ENCODE measurements at places on chromosomes 5 and 9. TPM values are rescaled to one million over a fixed set of nuclear protein-coding genes. Genes with fewer than 3 reads are reported as not detected.
A peak's percentile ranks its signal among the peaks of the same experiment; 100 is the strongest.

Gene PCDHGA2
- polyA plus RNA-seq, result 6.8 TPM

DNA sequence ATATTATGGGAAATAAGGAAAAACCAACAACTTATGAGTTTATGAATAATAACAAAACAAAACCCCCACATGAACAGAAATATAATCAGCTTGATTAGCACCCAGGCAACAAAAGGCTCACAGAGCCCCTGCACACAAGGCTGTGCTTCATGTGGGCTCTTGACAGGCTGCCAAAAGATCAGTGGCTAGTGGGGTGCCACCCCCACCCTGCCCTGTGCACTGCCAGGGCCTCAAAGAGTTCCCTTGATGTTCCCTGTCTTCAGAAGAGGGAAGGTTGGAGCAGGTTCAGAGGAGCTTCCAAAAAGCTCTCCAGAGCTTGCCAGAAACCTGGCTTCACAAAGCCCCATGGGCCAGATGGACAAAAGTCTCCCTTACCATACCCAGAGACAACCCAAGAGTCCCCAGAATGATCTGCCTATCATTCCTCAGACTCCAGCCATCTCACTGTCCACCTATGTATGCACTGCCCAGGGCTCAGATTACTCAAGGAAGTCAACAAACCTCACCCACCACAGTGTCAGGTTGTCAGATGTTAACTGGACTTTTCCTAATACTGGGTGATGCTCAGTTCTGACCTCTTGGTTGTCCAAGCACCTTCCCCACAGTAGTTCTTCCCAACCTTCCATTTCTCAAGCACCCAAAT, 87.5 kb downstream of the SIL1 start:
- no peak for DNase-seq

DNA sequence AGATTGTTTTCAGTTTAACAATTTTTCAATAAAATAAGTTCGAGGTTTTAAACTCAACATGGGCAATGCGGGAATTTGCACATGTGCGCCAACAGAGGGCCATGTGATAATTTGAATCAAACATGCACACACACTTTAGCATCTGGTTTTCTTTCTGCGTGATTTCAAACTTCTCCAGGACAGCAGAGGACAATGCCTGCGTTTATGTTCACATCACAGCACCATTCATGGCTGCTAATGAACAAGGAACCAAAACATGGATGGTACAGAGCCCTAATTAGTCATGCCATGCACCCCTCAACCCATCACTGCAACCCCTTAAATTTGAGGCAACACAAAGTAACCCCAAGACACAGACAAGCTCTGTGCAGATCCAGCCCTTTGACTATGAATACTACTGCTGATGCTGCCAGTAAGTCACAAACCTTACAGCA, 2.8 kb downstream of the SHC3 start:
- DNase-seq, result no peak

Gene BRD3OS
- polyA plus RNA-seq, result 23.5 TPM

- peak; percentile 26 for DNase-seq
Observed at GRCh38 chr9:4927701-4928100, 57.4 kb upstream of the JAK2 start.

Gene PKD2L2
- not detected for polyA plus RNA-seq

Gene STOM
- polyA plus RNA-seq, result 275 TPM

DNA sequence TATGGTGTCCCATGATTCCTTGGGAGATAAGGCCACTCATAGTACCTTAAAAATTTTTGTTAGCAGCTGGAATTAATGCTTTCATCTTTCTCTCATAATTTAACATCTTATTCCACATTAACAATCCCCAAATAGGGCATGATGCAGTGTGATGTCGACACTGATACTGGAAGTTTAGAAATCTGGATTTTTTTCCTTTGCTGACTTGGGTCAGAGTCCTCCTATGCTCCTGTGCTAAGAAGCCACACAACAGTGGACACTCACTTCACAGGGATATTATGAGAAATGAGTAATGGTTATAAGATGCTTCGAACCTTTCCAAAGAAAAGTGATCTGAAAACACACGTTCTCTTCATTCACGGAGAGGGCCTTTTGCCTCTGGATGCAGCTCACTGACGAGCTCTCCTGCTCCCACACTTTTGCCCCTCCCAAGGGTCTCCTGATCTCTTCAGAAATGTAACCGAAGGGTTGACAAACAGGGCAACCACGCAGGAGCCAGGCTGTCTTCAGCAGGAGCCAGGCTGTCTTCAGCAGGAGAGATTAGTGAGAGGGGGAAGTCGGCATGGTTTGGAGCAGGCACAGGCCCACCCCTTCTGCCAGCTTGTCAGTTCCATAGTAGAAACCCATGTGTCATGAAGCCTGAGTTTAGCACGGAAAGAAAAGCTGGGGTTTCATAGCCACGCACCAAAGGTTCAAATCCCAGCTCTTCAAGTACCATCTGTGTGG, 247.8 kb downstream of the AOPEP start:
- no peak for DNase-seq

GRCh38 chr5:122237906-122238305, 74.1 kb upstream of the SNCAIP start:
- DNase-seq, result no peak

- no peak for DNase-seq
Observed at GRCh38 chr5:1929108-1929991, 46.6 kb upstream of the IRX4 start.

DNA sequence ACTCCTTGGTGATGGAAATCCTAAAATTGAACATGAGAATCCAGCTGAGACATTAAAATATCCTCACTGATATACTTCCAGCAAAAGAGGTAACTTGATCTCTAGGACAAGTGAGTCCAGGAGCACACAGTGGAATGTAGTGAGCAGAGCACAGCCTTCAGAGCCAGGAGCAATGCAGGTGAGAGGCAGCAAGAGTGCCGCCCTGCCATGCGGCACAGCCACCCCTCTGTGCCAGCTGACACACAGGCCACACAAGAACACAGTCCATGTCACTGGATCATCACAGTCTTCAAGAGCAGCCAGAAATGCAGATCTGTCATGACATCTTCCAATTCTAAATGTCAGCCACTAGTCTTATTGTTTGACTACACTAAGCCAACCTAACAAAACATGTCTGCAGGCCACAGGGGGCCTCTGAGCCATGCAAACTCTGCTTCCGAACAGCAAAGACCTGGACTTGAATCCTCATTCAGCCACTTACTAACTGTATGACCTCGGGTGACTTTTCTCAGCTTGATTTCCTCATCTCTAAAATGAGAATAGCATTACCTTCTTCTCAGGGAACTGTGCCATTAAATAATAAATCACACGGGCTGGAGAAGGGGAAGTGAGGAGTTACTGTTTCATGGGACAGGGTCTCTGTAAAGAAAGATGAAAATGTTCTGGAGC, 47.0 kb downstream of the CCDC125 start:
- no peak for DNase-seq

DNA sequence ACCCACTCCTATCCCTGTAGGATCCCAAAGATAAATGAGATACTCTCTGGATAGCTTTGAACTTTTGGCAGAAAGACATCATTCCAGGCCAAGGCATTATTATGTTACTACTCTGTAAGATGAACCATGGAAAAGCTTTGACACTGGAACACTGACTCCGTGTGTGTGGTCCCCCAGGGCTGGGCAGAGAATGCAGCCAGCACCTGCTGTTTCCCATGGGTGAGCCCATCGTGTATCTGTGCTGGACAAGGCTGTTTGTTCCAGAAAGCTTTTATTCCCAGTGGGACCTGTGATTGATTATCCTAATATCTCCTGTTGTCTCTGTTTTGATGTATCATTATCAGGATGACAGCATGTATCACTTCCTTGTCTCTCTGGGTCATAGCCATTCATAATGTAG, 254.9 kb downstream of the SAXO1 start:
- no peak for DNase-seq

DNA sequence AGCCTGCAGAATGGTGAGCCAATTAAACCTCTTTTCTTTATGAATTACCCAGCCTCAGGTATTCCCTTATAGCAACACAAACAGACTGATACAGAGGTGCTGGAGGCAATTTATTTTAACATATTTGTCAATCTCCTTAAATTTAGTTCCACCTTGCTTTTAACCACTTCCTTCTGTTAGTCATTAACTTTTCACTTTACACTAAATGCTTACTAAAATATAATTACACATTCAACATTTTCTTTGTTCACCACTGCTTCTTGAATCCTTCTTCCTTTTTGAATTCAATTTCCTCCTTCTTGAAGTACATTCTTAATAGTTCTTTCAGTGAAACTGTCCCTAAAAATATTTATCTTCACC, 39.4 kb downstream of the LYRM7 start:
- no peak for DNase-seq

- no peak for DNase-seq
Observed at GRCh38 chr5:143509758-143510221, 106.3 kb upstream of the NR3C1 start.

DNA sequence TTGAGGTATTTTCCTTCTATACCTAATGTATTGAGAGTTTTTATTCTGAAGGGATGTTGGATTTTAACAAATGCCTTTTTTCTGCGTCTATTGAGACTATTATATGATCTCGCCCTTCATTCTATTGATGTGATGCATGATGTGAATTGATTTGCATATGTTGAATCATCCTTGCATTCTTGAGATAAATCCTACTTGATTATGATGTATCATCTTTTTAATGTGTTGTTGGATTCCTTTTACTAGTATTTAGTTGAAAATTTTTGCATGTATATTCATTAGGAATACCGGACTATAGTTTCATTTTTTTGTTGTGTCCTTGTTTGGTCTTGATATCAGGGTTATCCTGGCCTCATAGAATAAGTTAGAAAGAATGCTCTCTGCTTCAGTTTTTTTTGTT, 169.7 kb downstream of the NPR3 start:
- no peak for DNase-seq

DNA sequence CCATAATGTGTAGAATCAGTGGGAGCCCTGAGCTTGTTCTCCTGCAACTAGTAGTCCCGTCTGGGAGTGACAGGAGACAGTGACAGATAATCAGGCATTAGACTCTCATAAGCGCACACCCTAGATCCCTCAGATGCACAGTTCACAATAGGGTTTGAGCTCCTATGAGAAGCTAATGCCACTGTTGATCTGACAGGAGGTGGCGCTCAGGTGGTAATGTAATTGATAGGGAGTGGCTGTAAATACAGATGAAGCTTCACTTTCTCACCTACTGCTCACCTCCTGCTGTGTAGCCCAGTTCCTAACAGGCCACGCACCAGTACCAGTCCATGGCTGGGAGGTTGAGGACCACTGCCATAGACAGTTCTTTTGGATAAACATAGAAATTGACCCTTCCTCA, 188.7 kb downstream of the ROR2 start:
- DNase-seq, result no peak

Gene WWC1
- 1.4 TPM for polyA plus RNA-seq

DNA sequence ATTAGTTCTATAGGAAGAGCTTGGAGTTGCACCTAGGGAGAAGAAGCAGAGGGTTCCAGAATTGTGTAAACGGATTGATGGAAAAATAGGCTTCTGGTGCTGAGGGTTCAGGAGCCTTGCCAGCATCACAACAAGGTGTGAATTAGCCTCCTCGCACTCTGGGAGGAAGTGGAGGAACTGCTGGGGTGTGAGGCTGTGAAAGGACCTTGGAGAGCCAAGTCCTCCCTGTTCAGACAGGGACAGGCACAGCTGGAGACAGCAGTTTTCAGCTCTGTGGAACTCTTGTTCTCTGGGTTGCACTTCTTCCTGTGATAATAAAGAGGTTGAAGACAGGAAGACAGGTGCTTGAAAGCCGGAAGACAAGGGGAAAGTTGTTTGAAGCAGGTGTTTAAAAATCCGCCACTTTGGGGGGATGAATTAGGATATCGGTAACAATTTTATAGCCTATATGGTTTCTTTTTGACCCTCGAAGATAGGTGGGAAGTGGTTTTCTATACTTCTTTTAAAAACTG, 22.6 kb downstream of the DAPK1 start:
- no peak for DNase-seq

DNA sequence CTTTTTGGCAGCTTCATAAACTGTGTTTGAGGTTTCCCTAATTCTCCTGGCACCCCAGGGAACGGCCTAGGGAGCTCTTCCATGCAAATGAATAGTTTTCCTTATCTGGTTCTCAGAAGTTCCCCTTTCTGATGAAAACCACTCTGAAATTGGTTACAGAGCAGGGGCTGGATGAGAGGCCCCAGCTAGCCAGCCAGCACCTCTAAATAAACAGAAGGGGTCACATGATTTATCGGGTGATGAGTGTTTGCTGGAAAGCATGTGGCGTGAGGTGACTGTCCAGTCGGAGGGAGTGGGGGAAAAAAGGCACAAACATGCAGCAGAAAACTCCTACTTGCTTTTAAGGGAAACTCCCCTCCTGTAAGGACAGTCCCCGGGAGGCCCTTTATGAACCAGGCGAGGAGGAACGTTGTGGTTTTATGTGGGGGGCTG, 261.2 kb upstream of the ANKRD55 start:
- DNase-seq, result peak; percentile 40

DNA sequence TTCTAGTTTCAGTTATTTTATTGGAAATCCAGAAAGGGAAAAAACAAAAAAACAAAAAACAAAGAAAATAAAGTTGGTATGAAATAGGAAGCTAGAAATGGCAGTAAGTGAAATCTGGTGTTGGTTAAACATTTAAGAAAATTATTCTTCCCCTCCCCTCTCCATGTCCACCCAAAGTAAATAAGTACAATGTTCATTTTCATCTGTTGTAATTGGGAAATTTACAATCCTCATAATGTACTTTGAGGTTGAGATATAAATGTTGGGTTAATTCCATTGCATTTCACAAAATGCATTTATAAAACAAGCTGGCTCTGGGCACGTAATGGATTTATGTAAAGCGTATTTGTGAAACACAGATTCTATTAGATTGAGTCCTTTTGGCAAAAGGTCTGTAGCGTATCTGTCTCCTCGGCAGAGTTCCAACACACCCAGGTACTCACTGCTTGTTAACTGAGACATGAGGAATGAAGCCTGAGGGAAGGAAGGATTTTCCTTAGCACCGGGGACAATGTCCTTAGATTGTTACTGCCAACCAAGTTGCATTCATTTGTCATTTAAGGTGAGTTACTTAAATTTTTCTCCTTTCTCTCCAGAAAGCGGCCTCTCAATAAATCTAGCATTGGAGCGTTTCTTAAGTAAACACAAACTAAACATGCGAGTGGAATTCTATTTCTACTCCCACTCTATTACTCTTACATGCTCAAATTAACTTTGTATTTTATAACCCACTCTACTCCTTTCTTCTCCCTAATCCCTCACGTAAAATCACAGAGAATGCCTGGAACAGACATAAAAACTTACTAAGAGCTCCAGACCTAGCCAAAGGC, 912.3 kb upstream of the WWC1 start:
- DNase-seq, result no peak

GRCh38 chr9:121620777-121621449, 30.5 kb upstream of the DAB2IP start:
- no peak for DNase-seq

Gene TOR4A
- polyA plus RNA-seq, result 16.9 TPM

DNA sequence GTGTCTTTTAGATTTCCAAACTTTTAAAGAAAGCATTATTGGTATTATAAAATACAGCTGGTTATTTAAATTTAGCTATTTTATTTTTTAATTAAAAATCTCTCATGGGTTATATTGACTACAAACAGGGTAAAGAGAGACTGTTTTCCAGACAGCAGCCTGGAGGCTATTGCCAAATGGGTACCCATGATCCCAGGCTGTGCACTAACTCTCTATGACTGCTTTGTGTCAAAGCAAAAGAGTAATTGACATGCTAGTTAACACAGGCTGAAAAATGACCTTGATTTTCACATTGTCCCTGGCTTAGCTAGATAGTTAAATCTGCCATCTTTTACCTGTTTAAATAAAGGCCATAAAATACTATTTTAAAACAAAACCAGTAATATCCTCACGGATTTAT, 589.7 kb downstream of the ANXA1 start:
- no peak for DNase-seq

Gene TMEM215
- not detected for polyA plus RNA-seq

Gene UGT3A1
- not detected for polyA plus RNA-seq

- DNase-seq, result no peak
Observed at GRCh38 chr5:31568302-31568835, 36.3 kb downstream of the C5orf22 start.

Gene GPR150
- 0.25 TPM for polyA plus RNA-seq
